ENCODE measurements at places on chromosomes 12 and 14.

DNA sequence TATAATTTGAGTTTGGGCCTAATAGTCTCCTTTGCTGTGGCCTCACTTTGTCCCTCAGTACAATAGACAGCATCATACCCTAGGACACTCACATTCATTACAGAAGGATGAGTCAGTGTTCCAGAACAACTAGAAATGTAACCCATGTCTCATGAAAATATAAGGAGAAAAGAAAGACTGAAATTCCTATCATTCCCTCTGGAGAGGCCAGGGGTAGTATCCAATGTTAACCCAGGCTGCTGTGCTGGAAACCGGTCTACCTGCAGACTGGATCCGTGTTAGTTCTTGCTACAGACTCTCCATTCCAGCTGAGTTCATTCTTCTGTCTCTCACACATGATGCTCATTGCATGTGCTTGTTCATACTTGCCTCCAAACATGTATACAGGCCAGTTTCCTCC, 75.8 kb upstream of the HOXC13 start:
- peak; percentile 49 for DNase-seq

DNA sequence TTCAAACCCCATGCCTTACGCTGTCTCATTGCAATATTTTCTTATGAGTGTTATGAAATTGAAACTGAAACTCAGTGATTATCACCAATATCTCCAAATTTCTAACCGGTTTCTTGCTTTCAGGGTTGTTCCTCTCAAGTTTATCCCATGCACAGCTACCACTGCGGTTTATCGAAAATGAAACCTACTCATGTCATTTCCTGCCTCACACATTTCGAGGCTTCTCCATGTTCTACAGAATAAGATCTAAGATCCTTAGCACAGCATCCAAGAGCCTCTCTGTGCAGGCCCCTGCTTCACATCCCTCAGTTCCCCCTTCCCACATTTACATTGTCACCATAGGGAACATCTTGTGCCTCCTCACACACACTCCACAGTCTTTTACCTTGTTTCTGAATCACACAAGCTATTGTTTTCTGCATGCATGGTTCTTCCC, 45.5 kb upstream of the FAR2 start:
- no peak for DNase-seq

GRCh38 chr14:39419272-39419671, 13.0 kb downstream of the FBXO33 start:
- DNase-seq: no peak

- no peak for DNase-seq
Measured at GRCh38 chr12:128856035-128856790, 2.9 kb downstream of the GLT1D1 start.

GRCh38 chr12:30016540-30017055, 232.9 kb upstream of the TMTC1 start:
- DNase-seq: no peak

DNA sequence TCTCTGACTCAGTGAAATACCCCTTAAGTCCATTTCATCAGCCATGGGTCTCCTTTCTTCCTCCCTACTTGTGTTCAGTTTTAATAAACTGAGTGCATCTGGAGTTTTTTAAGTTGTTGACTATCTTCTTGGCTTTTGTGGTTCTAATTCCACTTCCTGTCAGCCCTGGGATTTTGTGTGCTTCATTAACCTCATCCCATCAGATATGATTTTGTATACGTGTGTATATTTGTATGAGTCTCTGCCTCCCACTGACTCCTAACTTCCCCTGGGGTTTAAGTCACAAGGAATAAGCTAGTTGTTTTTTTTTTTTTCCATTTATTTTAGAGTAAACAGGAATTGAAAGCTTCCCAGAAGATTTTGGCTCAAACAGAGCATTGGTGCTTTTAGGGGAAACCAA, 62.7 kb downstream of the TTLL5 start:
- no peak for DNase-seq

DNA sequence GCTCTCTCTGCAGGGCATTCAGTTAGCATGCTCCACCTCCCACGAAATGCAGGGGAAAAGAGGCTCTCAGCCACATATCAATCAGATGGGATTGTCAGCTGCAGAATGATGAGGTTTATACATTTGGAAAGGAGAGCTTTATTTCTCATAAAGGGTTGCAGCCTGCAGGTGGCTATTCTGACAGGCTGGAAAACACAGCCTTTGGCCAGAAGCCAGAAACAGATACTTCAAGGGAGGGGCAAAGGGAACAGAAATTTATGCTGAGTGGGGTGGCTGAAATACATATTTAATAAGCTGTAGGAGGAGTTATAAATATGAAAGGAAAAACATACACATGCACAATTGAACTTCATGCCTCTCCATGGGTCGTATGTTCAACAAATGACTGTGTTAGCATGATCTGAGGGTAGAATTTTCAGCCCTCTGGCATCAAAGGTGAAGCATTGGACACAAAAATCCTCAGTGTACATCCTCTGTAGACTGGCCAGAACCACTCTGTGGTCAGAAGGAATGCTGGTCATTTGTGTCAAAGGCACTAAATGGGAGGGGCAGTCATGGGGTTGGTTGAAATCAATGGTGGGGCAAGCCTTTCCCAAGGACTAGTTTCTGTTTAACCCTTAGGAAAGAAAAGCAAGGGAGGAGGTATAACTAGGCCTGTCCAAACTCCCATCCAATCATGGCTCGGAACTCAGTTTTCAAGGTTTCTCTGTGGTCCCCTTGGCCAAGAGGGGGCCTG, 62.4 kb downstream of the TMX1 start:
- peak; percentile 39 for DNase-seq

Data from urothelium cell line (cell line).